ENCODE measurements at places on chromosomes 1 and 21. TPM values are rescaled to one million over a fixed set of nuclear protein-coding genes. Genes with fewer than 3 reads are reported as not detected.

RIMKLA gene
- 1.3 TPM for total RNA-seq

KLHL17 gene
- total RNA-seq: 27.8 TPM

VANGL2 gene
- 2.3 TPM for total RNA-seq

ETV3L gene
- not detected for total RNA-seq

FAM177B gene
- total RNA-seq: not detected

C1orf74 gene
- 5.1 TPM for total RNA-seq

ARHGAP30 gene
- total RNA-seq: 2.9 TPM

RNU1-2 gene
- total RNA-seq: 1,905 TPM

GUCA2B gene
- total RNA-seq: not detected

DCST2 gene
- 1.4 TPM for total RNA-seq

GJB5 gene
- 1.1 TPM for total RNA-seq

FAM72B gene
- 9.6 TPM for total RNA-seq

C1orf226 gene
- total RNA-seq: 14.1 TPM

PARS2 gene
- total RNA-seq: 10.0 TPM

DCST1 gene
- not detected for total RNA-seq

DYNLT5 gene
- total RNA-seq: not detected

DCDC2B gene
- total RNA-seq: not detected

SLC44A5 gene
- total RNA-seq: 5.8 TPM

PLPP3 gene
- total RNA-seq: 17.4 TPM

CRYAA gene
- total RNA-seq: not detected

SLC35E2B gene
- 39.3 TPM for total RNA-seq

All from Calu3 (cell line).